NB4 (cell line): ENCODE measurements at places on chromosomes 5 and 9.

GRCh38 chr5:28862860-28863196 lies 1824.4 kb upstream of the CDH9 start:
- no peak for DNase-seq

- DNase-seq: no peak
These were observed 445.0 kb upstream of the RIOK2 start for GRCh38 chr5:97628031-97628430.

DNA sequence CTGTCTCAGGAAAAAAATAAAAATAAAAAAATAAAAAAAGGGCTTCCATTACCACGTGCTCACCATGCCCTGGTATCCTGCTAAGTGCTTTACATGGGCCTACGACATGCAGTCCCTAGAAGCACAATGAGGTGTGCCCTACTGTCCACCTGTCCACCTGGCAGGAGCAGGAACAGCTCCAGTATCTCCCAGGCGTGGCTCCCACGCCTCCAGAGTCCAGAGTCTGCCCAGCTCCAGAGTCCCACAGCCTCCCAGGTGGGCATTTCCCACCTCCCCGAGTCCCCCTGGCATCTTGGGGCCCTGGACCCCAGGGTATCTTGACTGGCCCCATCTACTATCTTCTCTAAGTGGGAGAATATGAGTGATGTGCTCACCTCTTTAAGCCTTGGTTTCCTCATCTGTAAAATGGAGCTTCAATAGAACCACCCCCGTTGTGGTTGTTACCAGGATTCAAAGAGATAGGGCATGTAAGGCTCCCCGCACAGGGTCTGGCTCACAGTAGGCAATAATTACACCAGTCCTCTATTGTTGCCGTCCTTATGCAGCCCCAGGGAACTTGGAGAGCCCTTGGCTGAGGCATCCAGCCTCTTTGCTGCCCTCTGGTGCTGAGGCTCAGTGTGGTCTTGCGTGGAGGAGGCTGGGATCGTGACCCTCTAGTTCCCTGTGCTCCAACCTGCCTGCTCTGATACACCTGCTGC lies 8.9 kb downstream of the CXCL14 start:
- DNase-seq: peak; percentile 64

- no peak for DNase-seq
These were observed 12.6 kb upstream of the FYB1 start for GRCh38 chr5:39231705-39232525.
